ENCODE measurements at places on chromosomes 2 and 18.

GRCh38 chr2:44778671-44779476, 162.6 kb upstream of the SIX3 start:
- DNase-seq: no peak

DNA sequence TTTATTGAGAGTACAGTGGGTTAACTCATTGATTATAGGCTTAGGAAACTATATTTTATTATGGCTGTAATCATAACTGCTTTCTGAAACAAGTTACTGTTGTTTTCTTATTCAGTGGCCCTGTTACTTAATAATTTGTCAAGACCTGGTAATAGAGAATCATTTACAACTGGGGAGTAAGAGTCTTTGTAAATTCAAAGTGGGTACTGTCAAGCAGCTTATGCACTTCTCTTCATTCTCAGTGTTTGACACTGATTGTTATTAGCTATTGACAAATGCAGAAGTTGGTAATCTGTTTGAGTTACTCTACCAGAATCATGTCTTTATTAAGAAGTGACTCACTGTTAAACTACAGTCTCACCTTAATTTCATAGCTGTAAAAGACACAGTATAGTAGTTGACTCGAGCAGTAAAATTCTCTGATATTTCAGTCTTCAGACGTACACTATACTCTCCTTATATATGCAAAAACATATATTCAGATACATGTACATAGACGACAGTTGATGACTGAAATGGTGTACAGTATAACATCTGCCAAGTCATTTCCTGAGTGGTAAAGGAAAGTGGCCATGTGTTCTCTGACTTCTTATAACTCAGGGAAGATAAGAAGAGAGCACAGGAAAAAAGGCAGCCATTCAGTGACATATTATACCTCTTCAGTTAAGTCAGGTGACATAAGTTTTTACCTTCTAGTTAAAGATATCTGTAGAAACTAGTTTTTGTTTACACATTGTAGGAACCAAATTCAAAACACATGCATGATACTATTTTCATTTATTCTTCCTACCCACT, 36.0 kb upstream of the TTC27 start:
- DNase-seq: peak; percentile 70

DNA sequence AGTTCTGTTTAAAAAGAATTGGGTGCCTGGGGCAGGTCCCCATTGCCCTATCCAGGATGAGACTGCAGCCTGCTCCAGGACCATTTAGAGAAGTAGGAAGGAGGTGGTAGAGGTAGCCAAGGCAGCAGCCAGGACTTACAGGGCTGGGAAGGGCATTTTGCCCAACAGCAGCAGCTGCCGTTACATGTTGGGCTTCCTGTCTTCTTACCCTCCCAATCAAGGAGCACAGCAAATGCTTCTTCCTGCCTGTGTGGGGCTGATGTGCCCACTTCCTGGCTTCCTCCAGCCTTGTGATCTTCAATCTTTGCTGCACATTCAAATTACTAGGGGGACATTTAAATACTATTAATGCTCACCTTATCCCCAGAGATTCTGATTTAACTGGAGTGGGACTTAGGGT, 112.0 kb downstream of the QPCT start:
- peak; percentile 63 for DNase-seq

DNA sequence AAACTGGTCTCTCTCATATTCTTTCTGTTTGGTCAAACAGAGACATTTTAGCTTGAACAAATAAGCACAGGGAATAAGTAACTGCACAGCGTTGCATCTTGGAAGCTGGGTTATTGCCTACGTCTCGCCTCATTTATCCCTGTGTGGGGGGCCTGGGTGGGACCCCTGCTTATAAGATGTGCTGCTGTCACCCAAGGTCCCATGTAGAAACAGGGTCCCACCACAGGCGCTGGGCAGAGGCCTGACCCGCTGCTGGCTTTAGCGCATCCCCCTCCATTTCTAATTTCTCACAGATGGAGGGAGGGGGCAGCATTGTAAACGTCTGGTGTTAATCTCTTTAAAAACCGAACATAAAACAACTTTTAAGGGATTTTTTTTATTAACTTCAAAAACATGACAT, 207.8 kb downstream of the HDAC4 start:
- no peak for DNase-seq

- DNase-seq: no peak
Observed at GRCh38 chr18:37222999-37223378, 342.6 kb downstream of the CELF4 start.

DNA sequence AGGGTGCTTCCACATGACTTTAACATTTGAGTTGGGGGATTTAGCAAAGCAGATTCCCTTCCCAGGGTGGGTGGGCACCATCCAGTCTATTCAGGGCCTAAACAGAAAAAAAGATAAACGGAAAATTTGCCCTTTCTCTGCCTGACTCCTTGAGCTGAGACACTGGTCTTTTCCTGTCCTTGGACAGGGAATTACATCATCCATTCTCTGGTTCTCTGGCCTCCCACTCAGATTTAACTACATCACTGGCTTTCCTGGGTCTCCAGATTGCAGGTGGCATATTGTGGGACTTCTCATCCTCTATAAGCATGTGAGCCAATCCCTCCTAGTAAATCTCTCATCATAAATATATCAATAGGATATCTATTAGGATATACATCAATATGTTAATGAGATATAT, 25.8 kb downstream of the CAPN13 start:
- DNase-seq: no peak

DNA sequence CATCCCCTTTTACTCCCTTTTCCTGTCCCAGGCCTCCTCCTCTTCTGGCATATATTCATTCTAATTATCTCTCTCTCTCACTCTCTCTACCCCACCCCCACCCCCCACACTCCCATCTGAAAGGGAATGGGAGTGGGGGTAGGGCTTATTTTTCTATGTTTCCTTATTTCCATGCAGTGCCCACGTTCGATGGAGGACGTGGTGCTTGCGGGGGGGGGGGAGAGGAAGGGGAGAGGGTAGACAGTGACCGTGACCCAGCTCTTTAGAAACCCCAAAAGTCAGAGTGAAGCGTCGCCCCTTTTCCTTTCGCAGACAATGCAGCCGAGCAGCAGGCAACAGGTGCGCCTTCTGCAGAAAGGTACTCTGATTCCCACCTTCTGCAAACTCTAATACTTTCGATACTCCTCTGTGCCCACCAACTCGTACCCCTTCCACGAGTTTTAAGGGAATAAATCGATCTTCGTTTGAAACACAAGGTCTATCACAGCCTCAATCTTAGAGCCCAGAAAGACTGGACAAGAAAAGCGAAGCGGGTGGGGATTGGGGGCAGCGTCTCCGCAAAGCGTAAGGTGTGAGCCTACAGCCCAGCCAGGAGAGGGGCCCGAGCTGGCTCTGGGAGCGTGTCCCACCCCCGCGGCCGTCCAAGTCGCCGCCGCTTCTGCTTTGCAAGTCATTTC, 891 bp upstream of the NR4A2 start:
- DNase-seq: no peak

DNA sequence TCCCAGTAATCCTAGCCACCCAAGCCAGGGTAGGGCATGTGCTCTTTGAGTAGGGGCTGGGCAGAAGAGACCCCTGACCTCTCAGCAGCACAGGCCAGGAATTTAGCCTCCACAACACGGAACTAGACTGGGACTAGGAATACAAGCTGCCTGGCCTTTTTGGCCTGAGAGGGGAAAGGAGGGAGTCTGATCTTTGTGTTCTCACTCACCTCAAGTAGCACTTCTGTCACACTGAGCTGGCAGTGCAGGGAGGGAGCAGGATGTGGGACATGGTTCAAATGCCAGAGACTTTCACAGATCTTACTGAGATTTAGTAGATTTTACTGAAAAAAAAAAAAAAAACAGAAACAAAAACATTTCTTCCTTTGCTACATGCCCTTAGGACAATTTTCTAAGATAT, 395.2 kb downstream of the CMPK2 start:
- DNase-seq: no peak

GRCh38 chr2:1869987-1870386, 125.7 kb upstream of the PXDN start:
- DNase-seq: no peak

GRCh38 chr18:41917181-41917580, 37.9 kb upstream of the PIK3C3 start:
- DNase-seq: no peak

- DNase-seq: no peak
Observed at GRCh38 chr2:197136452-197136851, 174.1 kb downstream of the ANKRD44 start.

DNA sequence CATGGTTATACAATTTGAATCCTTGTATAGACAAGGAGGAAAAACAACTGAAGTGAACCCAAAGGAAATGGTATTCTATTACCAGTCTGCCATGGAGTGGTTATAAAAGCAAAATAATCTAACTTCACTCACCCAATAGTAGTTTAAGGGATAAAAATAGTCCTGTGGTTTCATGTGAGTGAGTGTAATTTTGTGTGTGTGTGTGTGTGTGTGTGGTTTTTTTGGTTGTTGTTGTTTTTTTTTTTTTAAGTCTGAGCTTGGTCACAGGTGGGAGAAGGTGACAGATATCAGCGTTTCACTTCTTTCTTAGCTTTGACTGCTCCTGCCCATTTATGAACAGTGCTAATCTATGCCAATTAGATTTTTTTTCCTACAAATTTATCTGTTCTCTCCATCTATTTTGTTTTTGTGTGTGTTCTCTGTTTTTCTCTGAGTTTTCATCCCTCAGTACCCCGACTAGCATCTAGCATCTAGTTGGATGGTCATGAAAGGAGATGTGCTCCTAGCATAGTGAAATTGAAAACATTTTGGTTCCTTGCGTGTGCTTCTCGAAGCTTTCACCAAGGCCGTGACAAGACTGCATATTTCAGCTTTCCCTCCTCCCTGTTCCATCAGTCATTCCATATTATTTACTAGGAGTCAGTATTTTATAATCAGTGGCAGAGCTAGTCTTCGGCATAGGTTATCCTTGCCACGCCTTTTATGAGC, 200.1 kb upstream of the DTNA start:
- no peak for DNase-seq

DNA sequence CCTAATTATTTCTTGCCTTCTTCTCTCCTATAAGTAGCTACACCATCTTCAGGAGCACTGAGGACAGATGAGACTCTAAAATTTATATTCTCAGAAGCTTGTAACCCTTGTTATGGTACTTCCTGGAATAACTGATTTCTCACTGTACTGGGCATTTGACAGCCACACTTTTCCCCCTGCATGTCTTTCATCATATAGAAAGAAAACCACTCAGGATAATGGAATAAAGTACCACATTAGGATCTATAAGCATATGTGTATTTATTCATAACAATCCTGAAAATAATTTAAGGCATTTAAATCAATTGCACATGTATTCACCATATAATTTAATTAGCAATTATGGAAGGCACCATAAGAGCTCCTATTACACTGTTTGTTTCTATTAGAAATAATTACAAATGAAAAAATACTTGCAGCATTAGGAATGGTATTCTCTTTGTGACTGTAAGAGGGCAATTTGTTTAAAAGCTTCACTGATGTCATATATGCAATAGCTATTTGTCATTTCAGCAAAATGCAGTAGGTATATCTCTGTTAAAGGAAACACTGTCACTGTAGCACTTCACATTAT, 216.9 kb upstream of the FSHR start:
- DNase-seq: no peak

DNA sequence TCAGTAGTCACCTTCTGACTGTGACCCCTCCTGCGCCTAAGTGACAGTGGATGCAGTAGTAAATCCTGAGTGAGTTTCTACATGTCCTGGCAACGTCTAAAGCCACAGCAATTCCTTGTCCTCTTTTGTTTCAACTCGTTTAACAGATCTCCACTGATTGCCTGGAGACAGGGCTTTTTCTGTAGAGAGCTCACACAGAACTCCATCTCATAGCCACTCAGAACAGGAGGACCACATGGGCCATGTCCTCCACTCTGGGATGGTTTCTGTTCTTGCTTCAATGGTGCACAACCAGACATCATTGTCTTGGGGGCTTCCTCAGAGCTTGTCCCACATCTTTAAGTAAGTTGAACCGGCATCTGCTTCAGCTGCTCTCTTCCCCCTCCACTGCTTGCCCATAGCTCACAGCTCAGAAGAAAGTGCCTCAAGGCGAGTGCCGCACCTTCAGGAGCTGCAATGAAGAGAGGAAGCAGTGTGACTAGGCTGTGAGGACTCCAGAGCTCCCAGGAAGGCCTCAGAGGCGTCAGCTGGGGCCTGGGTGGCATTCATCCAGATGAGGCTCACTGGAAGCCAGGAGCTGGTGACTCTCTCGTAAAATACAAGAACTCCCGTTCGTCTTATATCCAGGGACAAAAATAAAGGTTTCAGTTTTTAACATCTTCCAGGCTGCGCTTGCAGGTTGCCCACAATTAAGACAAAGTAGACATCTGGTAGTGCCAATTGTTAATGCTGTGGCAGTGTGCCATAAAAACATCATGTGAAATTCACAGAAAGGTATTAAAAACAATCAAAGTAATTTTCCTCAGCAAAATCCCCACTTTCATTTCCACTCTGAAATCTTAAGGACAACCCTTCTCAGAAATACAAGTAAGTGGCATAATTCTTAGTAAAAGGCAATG, 37.3 kb downstream of the ST3GAL5 start:
- no peak for DNase-seq

Data from dermis blood vessel endothelial cell (primary cell).